Mononuclear cell (primary cell): ENCODE measurements at places on chromosomes 7 and 10. TPM values are rescaled to one million over a fixed set of nuclear protein-coding genes. Genes with fewer than 3 reads are reported as not detected.

The PNLIPRP3 gene
- not detected for total RNA-seq

The CCL24 gene
- not detected for total RNA-seq

The TRIM56 gene
- total RNA-seq: 10.4 TPM

The CDK14 gene
- total RNA-seq: 11.1 TPM

The OGDHL gene
- not detected for total RNA-seq

The IQUB gene
- 0.52 TPM for total RNA-seq

The LRRC61 gene
- 15.6 TPM for total RNA-seq

The DYDC2 gene
- not detected for total RNA-seq

The DNTT gene
- 0.10 TPM for total RNA-seq

The CACNB2 gene
- total RNA-seq: not detected

The PRLHR gene
- under 0.01 TPM for total RNA-seq

The ADIRF gene
- not detected for total RNA-seq

The OPTN gene
- total RNA-seq: 36.8 TPM

The SFMBT2 gene
- 22.8 TPM for total RNA-seq

The UCMA gene
- not detected for total RNA-seq

The MEST gene
- 5.0 TPM for total RNA-seq

The PNLIP gene
- total RNA-seq: not detected

The NUTM2B gene
- 0.63 TPM for total RNA-seq

The CYP3A4 gene
- total RNA-seq: not detected

The ZP3 gene
- total RNA-seq: 1.7 TPM

The HOXA6 gene
- not detected for total RNA-seq

The TEX36 gene
- not detected for total RNA-seq

The TRPV6 gene
- 0.10 TPM for total RNA-seq

The PGAM2 gene
- 0.63 TPM for total RNA-seq

The TMEM176A gene
- total RNA-seq: 2.1 TPM

The SEMA3E gene
- total RNA-seq: not detected

The CCDC172 gene
- total RNA-seq: not detected

The GBX1 gene
- total RNA-seq: not detected
